M059J (cell line): ENCODE measurements at places on chromosomes 2 and 18. TPM values are rescaled to one million over a fixed set of nuclear protein-coding genes. Genes with fewer than 3 reads are reported as not detected.

The MMADHC gene
- total RNA-seq, result 245 and 248 TPM in 2 replicates

The SERPINB4 gene
- 0.05 TPM in 1 of 2 replicates, not detected in the other for total RNA-seq

The TBR1 gene
- not detected in 2 replicates for total RNA-seq

GRCh38 chr2:54670485-54671009 lies 52.9 kb upstream of the EML6 start:
- no peak for DNase-seq

- DNase-seq, result no peak
Observed at GRCh38 chr2:202628646-202629198, 6.0 kb upstream of the FAM117B start.

- DNase-seq, result no peak
Observed at GRCh38 chr2:9709539-9710285, 78.9 kb upstream of the YWHAQ start.

DNA sequence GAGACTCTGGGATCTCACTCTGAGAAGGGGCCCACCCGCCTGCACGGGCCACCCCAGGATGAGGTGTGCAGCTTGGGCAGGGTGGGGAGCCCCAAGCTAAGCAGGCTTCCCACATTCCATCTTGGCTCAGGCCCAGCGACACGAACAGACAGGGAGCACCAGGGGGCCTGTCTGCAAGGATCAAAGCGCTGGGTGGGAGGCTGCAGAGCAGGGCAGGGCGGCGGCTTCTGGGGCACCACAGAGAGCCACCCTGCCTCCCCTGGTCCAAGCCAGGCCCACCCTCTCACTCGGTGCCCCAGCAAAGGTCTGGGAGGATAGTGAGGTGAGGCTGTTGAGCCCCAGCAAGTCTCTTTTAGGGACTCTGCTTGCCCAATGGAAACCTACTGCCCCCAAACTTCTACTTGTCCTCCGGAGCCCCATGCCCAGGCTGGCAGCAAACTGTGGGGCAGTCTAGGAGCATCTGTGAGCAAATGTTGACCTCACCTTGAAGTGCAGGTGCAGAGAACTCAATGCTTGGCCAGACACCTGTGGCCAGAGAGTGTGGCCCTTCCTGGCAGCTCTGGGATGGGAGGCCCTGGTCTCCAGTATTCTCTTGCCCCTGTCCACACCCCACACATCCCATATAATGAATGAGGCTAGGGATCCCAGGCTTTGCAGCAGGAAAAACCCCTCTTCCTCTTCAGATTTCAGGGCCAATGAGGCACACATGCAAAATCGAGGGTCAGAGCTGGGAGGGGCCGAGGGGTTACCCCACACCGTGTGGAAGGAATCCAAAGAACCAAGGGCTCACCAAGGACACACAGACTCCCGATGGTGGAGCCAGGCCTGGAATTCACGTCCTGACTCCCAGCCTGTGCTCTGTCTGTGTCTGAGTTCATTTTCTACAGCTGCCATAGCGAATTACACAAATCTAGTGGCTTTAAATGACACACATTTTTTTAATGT lies 18.8 kb upstream of the GLI2 start:
- no peak for DNase-seq

GRCh38 chr2:215914054-215914776 lies 99.1 kb downstream of the MREG start:
- DNase-seq, result no peak

GRCh38 chr18:35755369-35755768 lies 173.8 kb downstream of the GALNT1 start:
- no peak for DNase-seq

DNA sequence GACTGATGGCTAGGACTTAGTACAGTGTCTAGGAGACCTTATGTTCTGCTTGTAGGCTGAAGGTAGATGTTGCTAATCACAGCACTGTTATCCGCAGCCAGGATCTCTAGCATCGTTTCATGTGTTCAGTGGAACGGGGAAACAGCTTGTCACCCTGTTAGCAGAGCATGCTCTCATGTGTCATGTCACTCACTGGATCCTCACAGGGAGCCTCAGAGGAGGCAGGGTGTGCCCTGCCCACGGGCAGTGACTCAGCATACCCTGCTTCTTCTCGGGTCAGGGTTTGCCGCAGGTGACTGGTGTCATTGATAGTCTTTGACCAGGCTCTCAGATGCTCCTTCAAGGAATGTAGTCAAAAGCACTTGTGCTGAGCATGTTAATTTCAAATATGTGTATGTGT lies 44.4 kb downstream of the RPIA start:
- peak; percentile 49 for DNase-seq

The TMEM169 gene
- 1.3 TPM in 1 of 2 replicates, not detected in the other for total RNA-seq

DNA sequence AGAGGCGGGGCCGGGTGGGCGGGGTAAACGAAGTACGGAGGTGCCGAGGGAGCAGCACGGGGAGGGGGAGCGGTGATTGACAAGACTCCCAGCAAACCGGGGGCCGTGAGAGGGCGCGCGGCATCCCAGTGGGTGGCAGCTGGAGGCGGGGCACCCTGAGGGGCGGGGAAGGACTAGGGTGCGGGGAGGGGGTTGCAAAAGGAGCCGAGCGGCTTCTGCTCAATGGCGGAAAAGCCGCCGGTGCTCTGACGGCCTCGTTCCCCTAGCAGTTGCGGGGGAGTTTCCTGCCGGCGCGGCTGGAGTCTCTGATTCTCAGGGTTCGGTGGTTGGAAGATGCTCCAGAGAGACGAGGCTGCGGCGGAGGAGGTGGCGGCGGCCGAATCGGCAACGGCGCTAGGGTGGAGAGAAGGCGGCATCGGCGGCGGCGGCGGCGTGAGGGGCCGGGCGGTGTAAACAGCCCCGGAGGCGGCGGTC lies at the start of gene PPM1B:
Gene PPM1B, plus strand, starts transcription at position 195 of the 474 bp plus-strand sequence. CDS start 32,325 bp downstream, outside the sequence.
- no peak for DNase-seq

GRCh38 chr18:37720663-37721062 lies 155.1 kb upstream of the CELF4 start:
- no peak for DNase-seq

DNA sequence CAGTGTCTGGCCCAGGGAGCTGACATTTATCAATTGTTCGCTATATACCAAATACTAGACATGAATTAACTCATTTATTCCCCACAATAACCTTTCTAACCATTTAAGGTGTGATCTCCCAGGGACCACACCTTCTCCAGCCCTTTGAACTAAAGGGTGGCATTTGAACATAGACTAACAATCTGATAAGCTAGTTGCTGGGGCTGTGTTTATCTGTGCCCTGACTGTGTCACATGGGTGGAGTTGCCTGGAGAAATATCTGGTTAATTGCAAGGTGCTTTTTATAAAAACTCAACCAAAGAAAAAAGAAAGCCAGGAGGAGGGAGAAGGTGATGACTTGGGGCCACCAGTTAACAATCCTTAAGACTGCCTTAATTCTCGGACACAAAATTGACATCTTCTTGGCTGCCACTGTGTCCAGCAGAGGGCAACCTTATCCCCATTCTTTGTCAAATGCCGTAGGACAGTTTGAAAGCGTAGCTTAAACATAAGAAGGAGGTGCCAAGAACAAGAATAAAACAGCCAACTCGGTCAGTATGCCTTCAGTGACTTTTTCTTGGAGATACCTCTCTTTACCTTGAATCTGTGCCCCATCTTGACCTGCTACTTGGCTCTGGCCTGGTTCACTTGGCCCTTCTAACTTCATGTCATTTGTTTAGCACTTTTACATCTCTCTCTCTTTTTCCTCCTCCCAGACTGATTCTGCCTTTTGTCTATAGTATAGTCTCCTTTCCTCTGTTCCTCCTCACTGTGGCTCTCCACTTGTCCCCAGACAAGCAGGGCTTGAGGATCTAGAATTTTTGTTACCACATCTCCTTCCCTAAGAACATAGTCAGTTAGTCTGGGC lies 183.4 kb downstream of the MYO3B start:
- peak; percentile 50 for DNase-seq

GRCh38 chr2:8527031-8527430 lies 154.8 kb upstream of the ID2 start:
- no peak for DNase-seq

- no peak for DNase-seq
Observed at GRCh38 chr18:78580835-78581339, 398.7 kb upstream of the SALL3 start.

DNA sequence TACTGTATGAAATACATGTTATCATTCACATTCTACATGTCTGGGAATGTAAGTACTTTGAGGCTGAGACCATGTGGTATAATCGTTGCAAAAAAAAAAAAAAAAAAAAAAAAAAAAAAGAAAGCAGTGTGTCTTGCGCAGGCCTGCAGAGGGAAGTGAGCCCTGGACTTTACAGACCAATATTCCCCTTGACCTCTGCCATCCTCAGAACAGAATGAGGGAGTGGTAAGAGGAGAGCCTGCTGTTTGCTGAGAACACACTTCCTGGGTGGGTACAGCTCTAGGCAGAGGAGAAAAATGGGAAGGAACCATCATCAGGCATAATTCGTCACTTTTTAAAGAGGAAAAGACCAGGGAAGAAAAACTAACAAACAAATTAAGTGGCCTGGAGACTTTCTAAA lies 28.8 kb upstream of the TBC1D8 start:
- DNase-seq, result no peak

DNA sequence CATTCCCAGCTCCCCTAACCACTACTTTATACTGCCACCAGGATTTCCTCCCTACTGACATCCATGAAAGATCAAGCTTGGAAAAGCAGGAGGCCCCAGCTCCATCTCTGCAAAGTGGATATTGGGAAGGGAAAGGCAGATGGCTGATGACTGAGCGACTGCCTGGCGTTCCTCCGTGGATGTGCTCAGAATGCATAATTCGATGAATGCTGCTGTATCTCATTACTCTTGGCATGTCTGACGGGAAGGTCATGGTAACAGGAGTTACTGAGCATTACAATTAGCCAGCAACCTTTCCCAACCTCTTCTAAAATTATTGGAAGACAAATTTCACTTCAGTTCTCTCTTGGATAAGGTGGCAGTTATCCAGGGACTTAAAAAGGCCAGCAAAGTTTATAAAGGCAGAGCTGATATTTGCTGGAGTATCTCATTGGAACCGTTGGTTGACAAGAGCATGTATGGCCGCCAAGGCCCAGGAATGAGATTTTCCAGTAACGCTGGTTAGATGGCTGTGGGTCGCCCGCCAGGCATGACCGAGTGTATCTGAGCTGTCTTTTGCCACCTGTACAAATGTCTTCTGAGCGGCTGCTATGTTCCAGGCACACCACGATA lies 34.5 kb downstream of the KCNE4 start:
- no peak for DNase-seq

DNA sequence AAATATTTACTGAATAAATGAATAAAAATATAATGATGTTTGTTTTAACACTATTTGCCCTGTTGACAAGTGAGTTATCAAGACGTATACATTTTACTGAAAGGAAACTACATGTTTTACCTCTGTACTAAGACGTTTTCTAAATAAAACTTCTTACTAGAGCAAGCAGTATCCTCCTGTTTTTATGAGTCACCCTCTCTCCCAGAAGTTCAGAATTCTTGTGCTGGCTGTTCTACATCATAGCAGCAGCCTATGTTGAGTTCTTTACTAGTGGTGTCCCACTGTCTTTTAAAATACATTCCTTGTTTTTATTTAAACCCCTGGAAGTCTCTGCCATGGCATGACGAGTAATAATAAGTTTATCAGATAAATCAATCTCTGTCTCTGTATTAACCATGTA lies 297.4 kb downstream of the CALCRL start:
- no peak for DNase-seq

- no peak for DNase-seq
Observed at GRCh38 chr2:200847269-200847668, 17.2 kb downstream of the CLK1 start.

GRCh38 chr18:73992242-73993022 lies 155.2 kb downstream of the FBXO15 start:
- no peak for DNase-seq

The SNORC gene
- 0.52 and 0.71 TPM in 2 replicates for total RNA-seq

GRCh38 chr2:132979339-132980093 lies 309.5 kb upstream of the LYPD1 start:
- DNase-seq, result peak; percentile 13

The POTEC gene
- 0.02 TPM in 1 of 2 replicates, not detected in the other for total RNA-seq

- DNase-seq, result no peak
Observed at GRCh38 chr2:175005733-175006264, 618 bp upstream of the CHN1 start.

DNA sequence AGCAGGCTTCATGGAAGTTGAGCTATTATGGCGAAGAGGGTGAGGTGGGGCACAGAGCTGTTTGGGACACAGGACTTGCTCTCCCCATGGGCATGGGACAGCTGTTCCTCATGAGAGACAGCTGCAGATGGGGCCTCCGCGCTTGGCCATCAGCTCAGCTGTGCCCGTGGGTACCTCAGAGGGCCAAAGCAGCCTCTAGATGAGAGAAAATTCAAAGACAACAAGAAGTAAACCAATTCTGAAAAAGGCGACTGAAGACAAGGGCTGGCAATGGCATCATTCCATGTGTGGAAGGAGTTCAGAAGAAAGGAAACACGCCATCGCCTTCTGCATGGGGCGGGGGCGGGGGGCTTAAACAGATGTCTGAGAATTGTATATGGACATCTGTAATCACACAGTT lies 136.2 kb downstream of the BCL2 start:
- no peak for DNase-seq

DNA sequence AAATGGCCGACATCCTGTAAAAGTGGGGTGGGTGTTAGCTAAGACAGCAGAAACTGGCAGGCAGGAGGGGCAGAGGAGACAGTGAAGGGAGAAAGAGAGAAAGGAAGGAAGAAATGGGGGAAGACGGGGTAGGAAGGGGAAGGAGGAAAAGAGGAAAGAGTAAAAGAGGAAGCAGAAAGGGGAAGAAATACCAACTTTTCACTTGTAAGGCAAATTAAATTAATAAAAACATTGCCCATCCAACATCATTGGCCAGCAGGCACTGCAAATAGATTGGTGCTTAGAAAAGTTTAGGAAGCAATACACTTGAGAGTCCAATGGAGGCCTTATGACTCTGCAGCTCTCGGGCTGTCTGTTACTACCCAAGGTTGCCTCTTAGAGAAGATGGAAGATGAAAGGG lies 116.7 kb downstream of the TNS1 start:
- DNase-seq, result no peak

The ASPRV1 gene
- 0.15 and 0.49 TPM in 2 replicates for total RNA-seq

- no peak for DNase-seq
Observed at GRCh38 chr18:55585065-55585919, 2.7 kb downstream of the TCF4 start.

The PROC gene
- 0.64 and 1.6 TPM in 2 replicates for total RNA-seq

GRCh38 chr2:219220652-219221402 lies 2.1 kb upstream of the ABCB6 start:
- DNase-seq, result no peak

The DQX1 gene
- not detected in 2 replicates for total RNA-seq

The SNED1 gene
- 1.3 and 2.2 TPM in 2 replicates for total RNA-seq
